Osteocyte (in vitro differentiated cells): ENCODE measurements at places on chromosomes 16 and 17. TPM values are rescaled to one million over a fixed set of nuclear protein-coding genes. Genes with fewer than 3 reads are reported as not detected.
A peak's percentile ranks its signal among the peaks of the same experiment; 100 is the strongest.

DNA sequence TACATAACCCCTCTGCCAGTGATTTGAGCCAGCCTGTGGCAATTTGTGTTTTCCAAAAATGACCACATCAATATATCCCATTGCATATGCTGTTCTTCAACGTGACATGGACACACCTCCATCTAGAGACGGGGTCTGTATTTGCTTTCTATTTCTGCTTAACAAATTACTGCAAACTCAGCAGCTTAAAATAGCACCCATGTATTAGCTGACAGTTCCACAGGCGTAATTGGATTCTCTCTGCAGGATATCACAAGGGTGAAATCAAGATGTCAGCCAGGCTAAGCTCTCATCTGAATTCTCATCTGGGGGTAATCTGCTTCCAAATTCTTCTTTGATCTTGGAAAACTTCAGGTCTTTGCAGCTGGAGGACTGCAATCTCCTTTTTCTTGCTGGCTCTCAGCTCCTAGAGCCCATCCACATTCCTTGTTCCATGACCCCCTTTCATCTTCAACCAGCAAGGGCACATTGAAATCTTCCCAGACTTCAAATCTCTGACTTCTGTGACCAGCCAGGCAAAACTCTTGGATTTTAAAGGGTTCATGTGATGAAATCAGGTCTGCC, 8.2 kb downstream of the KRT9 start:
- no peak overlapping the region for H3K27ac ChIP-seq
- DNase-seq = no peak
- no peak overlapping the region for H3K4me3 ChIP-seq

- no peak overlapping the region for H3K4me3 ChIP-seq
- no peaks in the 10 kb centered on the region for H3K36me3 ChIP-seq
- no peaks in the 10 kb centered on the region for H3K27me3 ChIP-seq
- H3K27ac ChIP-seq = no peak overlapping the region
- no peaks in the 10 kb centered on the region for H3K4me1 ChIP-seq
Measured at GRCh38 chr16:28027055-28027454, 36.5 kb downstream of the GSG1L start.

GRCh38 chr16:89949756-89950155, 1.2 kb downstream of the DEF8 start:
- H3K27ac ChIP-seq = peak overlapping the region; percentile 41
- H3K36me3 ChIP-seq = no peaks in the 10 kb centered on the region
- H3K4me1 ChIP-seq = peaks cover 15% of the 10 kb centered on the region
- no peaks in the 10 kb centered on the region for H3K27me3 ChIP-seq
- DNase-seq = no peak
- H3K4me3 ChIP-seq = peak overlapping the region; percentile 75

- H3K4me1 ChIP-seq = peaks cover 39% of the 10 kb centered on the region
- no peak for DNase-seq
- no peak overlapping the region for H3K27ac ChIP-seq
- no peaks in the 10 kb centered on the region for H3K36me3 ChIP-seq
- H3K4me3 ChIP-seq = no peak overlapping the region
Measured at GRCh38 chr17:78751447-78752161, 30.5 kb downstream of the CYTH1 start.

DNA sequence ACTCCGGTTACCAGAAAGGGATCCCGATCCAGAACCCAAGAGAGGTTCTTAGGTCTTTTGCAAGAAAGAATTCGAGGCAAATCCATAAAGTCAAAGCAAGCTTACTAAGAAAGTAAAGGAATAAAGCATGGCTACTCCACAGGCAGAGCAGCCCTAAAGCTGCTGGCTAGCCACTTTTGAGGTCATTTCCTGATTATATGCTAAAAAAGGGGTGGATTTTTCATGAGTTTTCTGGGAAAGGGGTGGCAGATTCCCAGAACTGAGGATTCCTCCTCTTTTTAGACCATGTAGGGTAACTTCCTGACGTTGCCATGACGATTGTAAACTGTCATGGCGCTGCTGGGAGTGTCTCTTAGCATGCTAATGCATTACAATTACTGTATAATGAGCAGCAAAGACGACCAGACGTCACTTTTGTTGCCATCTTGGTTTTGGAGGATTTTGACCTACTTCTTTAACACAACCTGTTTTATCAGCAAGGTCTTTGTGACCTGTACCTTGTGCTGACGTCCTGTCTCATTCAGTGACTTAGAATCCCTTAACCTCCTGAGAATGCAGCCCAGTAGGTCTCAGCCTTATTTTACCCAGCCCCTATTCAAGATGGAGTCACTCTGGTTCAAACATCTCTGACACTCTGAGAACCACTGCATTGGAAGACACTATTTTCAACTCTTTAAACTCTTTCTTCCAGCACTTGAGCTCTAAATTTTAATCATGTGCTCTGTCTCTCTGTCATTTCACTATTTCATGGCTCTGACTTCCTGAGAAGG, 203.6 kb upstream of the CACNG3 start:
- H3K4me1 ChIP-seq = no peaks in the 10 kb centered on the region
- DNase-seq = no peak
- peaks cover 8% of the 10 kb centered on the region for H3K27me3 ChIP-seq
- H3K27ac ChIP-seq = no peak overlapping the region
- no peak overlapping the region for H3K4me3 ChIP-seq
- H3K36me3 ChIP-seq = no peaks in the 10 kb centered on the region

- H3K4me3 ChIP-seq = no peak overlapping the region
- DNase-seq = no peak
- H3K27me3 ChIP-seq = peaks cover 14% of the 10 kb centered on the region
- no peaks in the 10 kb centered on the region for H3K36me3 ChIP-seq
Measured at GRCh38 chr16:15817446-15817845, 39.4 kb downstream of the MYH11 start.

PTX4 gene
- not detected in 2 replicates for total RNA-seq

TMC5 gene
- not detected in 2 replicates for total RNA-seq

C16orf46 gene
- total RNA-seq = 1.5 TPM in 1 of 2 replicates, not detected in the other
